ENCODE measurements at places on chromosomes 4 and X.

GRCh38 chr4:6967846-6968340 lies 58.3 kb downstream of the TBC1D14 start:
- DNase-seq, result no peak

DNA sequence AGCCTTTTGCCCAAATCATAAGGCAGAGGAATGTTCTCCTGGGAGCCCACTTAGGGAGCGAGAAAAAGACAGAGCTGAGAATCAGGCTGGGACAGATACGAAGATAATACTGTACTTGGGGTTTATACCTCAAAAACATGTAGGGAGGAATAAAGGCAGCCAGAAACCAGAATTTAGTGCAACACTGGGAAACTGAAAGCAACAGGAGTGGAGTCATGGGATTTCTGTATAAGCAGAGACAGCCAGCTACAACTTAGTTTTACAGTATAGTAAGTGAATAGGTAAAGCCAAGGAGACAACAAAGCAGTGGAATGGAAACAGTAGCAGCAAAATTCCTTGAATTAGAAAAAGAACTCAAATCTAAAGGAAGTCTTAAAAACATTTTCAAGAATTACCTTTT lies 413.2 kb downstream of the FAT4 start:
- DNase-seq, result no peak

- DNase-seq, result no peak
These were observed 68.1 kb downstream of the SLC9A7 start for GRCh38 chrX:46690818-46691217.

GRCh38 chr4:156495836-156496235 lies 475.8 kb downstream of the PDGFC start:
- DNase-seq, result no peak

DNA sequence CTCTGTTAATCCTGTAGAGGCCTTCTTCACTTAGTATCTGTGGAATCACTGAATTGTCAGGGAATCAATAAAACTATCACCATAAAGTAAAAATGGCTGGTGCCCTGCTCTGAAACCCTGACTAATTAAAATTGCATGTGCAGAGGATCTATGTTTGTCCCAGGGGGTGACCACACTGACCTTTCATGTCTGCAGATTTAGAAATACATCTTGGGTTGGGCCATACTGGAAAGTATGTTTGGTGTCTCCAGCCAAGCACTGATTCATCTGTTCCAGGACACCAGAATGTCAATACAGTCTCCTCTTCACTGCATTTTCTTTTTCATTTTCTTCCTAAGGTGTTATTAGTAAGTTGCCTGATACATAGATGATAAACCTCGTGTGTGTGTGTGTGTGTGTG lies 490.9 kb upstream of the INTU start:
- DNase-seq, result no peak

DNA sequence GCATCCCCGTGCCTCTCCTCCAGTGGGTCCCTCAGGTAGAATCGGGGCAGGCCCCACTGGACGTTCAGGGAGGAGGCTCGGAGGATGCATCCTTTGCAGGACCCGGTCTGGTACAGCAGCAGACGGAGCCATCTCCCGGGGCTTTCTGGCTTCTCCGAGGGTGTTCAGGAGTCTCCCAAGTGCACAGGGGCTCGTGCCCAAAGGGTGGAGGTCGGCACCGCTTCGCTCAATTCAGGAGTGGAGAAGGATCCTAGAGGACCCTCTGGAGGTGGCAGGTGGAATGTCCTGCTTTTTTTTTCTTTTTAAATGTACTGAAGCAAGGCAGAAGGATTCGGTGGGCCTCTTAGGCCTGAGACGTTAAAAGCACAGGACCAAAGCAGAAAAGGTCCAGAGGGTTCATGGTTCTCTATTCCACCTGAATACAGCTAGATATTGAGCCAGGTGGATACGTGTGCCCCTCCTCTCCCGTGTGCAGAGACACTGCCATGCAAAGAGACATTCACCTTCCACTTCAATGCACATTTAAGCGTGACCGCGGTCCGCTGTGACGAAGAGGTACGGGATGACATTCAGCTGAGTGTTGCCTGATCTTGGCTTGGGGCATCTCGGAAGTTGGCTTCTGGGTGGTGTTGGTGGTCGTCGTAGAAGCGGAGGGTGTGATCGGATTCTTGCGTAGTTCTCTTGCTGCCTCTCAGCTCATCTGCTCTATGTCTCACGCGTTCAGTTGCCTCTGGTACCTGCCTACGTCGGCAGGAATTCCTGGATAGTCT lies 281.2 kb upstream of the AGTR2 start:
- DNase-seq, result no peak

DNA sequence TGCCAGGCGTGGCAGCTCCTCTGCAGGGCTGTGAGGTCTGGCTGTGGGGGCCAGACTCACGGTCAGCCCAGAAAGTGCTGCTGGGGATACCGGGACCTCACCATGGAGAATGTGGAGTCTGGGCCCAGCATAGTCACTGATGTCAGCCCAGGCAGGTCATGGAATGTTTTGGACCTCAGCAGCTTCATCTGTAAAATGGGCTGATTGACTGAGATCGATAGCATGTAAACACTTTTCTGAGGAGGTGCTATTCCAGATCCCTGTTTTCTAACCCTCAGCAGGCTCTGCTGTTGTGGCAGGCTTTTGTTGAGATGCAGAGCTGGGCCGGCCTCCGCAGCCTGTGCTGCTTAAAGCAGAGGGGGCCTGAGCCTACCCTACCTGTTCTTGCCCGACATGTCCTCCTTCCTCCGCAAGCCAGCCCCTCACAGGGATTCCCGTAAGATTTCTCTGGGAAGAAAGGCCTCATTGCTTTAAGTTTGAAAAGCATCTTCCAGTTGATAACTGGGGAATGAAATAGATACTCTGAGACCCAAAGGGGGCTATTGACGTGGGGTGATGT lies 38.3 kb upstream of the HGFAC start:
- no peak for DNase-seq

- no peak for DNase-seq
These were observed 153.5 kb downstream of the SH3BGRL start for GRCh38 chrX:81355436-81355835.

DNA sequence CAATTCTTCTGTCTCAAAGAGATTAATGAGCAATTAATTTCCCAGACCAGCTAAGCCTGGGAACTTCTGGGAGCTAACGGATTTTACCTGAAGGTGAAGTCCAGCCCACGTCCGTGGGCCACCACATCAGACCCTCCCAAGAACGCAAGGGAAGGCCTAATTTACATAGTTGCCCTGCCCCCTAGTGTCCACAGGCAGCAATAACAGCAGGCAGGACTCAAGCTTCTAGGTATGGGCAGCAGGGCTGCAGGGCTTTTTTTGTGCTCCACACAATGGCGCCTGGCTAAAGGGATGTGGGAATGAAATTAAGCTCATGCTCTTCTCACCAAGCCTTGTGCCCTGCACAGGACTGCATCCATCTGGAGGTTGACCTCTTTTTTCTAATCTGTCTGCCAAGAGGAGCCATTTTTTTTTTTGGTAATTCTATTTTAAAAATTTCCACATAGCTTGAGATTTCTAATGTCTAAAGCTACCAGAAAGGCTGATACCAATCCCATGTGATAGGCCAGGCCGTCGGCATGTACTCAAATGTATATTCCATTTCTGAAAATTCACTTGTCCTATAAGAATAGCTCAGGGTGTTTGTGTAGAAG lies 111.9 kb upstream of the TMEM164 start:
- DNase-seq, result peak; percentile 45

DNA sequence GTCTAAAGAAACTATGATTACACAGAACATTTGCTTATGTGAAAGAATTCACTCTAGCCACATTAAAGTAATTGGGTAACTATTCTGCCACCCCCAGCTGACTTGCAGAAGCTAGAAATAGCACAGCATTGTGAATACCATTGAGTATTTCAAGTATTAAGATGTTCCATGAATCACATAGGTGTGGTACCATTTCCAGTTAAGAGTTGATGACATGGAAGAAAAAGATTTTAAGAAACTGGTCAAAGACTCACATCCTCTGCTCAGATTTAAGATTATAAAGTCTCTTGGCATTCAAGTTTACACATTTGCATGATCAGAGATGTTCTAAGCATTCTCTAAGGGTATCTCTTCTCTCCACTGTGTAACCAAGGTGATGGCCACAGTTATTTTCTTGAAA lies 287.5 kb downstream of the CAMK2D start:
- no peak for DNase-seq

DNA sequence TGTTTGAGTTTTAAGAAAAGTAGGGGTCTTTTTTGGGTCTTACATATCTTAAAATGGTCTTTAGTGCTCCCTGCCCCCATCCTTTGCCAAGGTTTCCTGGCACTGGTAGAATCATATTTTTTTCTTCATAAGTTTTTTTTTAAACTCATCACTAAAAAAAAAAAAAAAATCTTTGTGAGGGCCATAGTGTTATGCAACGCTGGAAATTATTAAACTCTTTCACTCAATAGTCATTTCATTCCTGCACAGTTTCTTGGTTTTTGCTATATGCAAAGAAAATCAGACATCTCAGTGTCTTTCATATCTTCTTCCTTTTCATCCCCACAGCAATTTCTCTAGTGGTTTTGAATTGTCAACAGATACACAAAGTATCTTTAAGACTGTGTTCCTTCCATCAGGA lies 95.6 kb downstream of the TMA16 start:
- DNase-seq, result no peak

- no peak for DNase-seq
These were observed 11.3 kb downstream of the BST1 start for GRCh38 chr4:15714141-15714540.

GRCh38 chr4:1154126-1154522 lies 18.3 kb downstream of the SPON2 start:
- no peak for DNase-seq

GRCh38 chr4:25092139-25092538 lies 61.4 kb upstream of the LGI2 start:
- no peak for DNase-seq

Data from activated CD4-positive, alpha-beta memory T cell treated with anti-CD3 and anti-CD28 coated beads, Interleukin-2, amount 10 ng/mL, durations not matched to agents 7 days and 5 days (primary cell).